Coronary artery (tissue), 2 donors: ENCODE measurements at places on chromosomes 2 and 18.

DNA sequence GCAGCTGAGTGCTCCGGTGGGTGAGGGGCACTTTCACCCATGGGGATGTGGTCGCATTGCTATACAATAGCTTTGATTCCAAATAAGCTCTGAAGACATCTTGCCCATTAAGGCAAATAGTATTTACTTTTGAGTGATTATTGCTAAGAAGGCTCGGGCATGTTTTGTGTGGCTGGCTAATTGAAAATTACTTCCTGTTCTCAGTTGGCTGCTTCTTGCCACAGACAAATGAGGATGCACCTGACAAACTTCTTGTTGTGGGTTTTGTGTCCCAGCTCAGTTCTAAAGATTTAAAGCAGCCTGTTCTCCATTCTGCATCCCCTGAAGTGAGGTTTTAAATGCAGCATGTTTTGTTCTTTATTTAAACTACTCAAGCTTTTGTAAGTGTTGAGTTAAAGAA lies 88.3 kb downstream of the KCNS3 start:
- DNase-seq, result no peak

DNA sequence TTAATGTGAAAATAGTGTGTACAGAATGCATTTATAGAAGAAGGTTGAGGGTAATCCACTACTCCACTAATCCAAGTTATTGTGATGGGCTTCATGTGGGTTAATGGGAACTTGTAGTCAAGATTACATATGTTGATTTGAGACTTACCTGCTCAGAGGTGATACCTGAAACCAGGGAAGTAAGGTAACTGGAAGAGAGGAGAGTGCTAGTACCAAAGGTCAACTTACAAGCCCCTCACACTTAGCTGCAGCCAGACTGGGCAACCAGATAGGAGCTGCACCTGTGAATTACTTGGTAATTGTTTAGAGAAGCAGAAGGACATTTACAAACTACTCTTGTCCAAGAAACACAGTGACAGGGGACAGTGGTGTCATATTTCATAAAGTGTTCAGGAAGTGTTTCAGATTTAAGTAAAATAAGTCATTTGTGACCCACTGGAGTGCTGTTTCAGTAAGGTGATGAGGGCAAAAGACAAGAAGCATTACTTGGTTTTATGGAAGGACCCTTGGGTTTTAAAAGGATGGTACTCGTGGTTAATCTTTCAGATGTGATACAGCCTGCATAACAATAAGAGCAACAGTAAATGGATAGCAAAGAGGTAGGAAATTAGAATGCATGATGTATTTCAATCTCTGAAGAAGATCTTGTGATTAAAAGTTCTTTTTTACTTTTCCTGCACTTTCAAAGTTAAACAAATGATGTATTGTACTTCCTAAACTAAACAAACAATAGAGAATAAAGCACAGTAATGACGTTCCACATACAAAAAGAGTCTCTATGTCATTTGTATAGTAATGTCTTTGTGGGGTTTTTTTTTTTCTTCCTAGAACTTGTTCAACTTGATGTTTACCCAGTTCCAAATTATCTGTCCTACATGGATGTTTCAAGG lies 189.3 kb downstream of the PHLPP1 start:
- DNase-seq, result no peak

DNA sequence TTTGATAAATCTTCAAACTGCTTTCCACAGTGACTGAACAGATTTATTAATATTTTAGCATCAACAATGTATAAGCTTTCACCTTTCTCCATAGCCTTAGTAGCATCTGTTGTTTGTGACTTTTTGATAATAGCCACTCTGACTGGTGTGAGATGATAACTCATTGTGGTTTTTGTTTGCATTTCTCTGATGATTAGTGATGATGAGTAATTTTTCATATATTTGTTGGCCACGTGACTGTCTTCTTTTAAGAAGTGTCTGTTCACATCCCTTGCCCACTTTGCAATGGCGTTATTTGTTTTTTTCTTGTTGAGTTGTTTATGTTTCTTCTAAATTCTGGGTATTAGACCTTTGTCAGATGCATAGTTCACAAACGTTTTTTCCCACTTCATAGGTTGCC lies 952.9 kb downstream of the TRIB2 start:
- no peak for DNase-seq

DNA sequence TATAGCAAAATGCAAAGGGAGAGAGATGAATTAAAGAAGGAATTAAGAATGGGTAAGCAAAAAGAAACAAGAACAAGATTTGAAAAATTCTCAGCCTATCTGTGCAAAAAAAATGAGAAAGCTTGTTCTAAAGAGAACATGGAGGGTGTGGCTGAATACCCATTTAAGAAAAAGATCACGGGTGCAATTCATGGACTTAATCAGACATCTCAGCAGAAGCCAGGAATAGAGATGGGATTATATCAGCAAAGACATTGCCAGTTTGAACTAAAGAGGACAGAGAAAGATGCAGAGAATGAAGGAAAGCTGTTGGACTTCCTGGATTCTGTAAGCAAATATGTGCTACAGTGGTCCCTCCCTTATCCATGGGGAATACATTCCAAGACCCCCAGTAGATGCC lies 115.6 kb downstream of the RTTN start:
- DNase-seq, result no peak

DNA sequence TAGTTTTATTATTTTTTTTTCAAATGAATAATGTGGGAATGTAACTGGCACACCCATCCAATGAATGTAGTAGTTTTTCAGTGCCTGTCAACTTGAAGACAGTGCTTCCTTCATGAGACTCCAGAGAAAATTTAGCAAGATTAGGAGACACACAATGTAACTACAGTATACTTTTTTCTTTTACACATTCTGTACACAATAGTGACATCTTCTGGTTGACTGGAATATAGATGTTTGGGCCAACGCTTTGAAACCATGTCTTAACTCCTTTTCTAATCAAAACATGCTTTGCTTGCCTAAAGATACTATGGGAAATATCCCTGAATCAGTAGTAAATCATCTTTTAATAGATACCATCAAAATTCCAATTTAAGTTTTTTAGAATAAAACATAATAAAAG lies 229.5 kb upstream of the ZC3H15 start:
- no peak for DNase-seq

- no peak for DNase-seq
Observed at GRCh38 chr2:177249038-177249437, 15.5 kb downstream of the NFE2L2 start.

DNA sequence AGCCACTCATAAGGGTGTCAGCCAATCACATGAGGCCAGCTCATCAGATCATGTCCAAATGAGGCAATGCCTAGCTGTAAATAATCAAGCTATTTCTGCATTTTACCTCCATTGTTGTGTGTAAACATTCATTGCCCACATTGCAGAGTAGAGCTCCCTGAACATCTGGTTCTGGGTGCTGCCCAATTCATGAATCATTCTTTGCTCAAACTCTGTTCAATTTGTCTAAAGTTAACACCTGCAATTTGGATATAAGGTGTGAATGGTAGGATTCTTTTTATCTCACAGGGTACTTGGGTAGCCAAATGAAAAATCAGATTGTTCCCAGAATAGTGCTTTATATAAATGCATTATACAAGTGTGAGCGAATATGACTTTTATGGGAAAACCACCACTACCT lies 345.5 kb upstream of the NT5C1B start:
- no peak for DNase-seq

GRCh38 chr2:23524261-23524706 lies 139.3 kb downstream of the KLHL29 start:
- DNase-seq, result no peak

- no peak for DNase-seq
Observed at GRCh38 chr2:55616551-55617174, 759 bp downstream of the PPP4R3B start.

- no peak for DNase-seq
Observed at GRCh38 chr2:38115216-38116032, 39.5 kb upstream of the CYP1B1 start.

DNA sequence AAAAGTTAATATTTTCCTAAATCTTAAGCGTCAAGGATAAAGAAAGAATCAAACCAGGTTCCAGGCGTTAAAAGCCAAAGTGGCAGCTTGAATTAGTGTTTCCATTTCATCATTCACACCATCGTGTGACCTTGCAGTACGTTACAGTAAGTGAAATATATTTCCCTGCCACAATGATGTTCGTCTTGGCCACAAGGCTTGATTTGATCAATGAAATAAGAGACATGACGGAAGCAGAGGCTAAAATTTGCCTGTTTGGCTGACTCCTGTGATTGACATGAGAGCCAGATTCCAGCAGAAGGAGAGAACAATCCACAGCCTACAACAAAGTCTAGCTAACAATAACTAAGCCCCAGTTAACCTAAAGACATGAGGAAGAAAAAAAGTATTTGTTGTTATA lies 62.0 kb downstream of the ASXL2 start:
- no peak for DNase-seq

- DNase-seq, result no peak
Observed at GRCh38 chr2:143217512-143218115, 88.4 kb downstream of the ARHGAP15 start.

DNA sequence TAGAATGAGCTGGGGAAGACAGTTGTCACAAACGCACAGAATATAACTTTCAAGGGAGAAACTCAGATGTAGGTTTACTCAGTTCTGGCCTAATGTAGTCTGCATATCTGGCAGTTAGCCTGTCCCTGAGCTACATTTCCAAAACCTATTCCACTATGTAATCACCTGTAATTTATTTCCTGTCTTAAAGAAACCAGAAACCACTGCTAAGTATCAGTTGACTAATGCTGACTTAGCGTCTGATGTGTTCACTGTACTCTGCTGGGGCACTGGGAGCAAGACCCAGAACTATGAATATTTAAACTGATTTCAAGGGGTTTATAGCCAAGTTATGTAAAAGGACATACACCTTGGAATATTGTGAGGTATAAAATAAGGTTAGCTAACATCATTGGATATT lies 1995.2 kb upstream of the PIK3C3 start:
- DNase-seq, result no peak

- no peak for DNase-seq
Observed at GRCh38 chr2:212816267-212816666, 277.7 kb upstream of the ERBB4 start.

DNA sequence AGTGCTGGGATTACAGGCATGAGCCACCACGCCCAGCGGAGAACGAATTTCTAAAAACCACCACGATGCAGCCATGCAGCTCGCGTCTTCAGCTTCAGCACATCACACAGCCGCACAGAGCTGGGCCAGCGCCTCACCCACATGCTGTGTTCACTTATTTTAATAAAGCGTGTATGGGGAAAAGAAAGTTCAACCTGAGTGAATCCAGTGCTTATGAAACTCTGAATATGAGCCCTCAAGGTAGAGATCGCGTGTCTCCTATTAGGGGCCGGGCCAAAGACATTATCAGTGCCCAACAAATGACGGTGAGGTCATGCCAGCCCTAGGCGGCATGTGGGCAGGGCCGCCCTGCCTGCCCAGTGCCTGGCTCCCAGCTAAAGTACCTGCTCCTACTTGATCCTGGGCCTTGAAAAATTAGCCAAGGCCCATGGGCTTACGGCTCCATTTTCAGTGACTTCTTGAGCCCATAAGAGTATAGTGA lies 44.3 kb downstream of the SPRED2 start:
- DNase-seq, result no peak

DNA sequence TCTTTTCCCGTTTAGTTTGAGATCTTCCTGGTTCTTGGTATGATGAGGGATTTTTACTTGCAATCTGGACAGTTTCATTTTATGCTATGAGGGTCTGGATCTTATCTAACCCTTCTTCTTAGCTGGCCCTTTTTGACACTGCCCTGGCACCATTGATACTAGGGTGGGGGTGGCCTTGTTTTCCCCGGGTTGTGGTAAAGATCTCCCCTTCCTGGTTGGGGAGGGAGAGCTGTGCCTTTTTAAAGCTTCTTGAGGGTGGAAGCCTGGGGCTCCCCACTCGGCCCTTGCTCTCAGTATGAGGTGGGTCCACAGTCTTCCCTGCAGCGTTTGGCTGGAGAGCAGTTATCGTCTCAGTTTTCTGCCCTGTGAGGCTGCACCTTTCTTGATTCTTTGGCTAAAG lies 66.1 kb downstream of the ASB1 start:
- no peak for DNase-seq

DNA sequence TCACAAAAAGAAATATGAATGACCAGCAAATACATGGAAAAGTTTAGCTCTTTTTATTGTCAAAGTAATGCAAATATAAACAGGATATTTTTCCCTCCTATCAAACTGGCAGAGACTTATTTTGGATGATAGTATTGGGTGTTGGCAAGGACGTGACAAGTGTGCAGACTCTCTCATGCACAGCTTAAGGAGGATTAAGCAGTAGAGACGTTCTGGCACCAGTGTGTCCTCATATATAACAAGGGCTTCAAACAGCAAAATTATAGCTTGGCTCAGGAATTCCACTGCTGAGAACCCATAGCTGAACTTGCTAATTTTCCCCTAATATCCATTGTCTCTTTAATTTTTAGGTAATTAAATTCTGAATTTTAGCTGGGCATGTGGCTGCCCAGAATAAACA lies 114.4 kb downstream of the FAM124B start:
- DNase-seq, result no peak

GRCh38 chr2:112092286-112093041 lies 37.4 kb downstream of the TMEM87B start:
- DNase-seq, result no peak

- DNase-seq, result no peak
Observed at GRCh38 chr2:44364604-44365003, 2.9 kb downstream of the CAMKMT start.

DNA sequence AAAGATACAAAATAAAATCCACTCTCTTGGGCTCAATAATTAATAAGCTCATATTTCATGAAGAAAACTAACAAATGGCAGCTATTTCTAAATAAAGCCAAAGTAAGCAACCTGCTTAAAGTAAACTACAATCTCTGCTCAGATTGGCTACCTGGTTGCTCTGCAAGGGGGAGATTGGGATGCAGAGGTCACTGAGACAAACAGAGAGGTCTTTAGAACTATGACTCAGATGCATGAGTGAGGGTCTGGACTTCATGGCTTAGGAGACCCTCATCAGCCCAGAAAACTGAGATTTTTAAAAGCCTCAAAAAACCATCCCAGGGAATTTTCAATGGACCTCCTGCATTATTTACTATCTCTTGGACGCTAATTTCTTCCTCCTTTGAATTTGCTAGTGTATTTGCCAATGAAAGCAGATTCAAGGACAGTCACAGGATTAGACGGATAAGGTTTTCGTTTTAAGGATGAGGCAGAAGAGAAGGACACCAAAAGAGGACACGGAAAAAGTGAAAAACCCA lies 17.4 kb downstream of the CYTIP start:
- no peak for DNase-seq

- no peak for DNase-seq
Observed at GRCh38 chr18:31598021-31598805, 6.5 kb downstream of the TTR start.

GRCh38 chr18:3596637-3597384 lies 146.8 kb downstream of the TGIF1 start:
- no peak for DNase-seq

DNA sequence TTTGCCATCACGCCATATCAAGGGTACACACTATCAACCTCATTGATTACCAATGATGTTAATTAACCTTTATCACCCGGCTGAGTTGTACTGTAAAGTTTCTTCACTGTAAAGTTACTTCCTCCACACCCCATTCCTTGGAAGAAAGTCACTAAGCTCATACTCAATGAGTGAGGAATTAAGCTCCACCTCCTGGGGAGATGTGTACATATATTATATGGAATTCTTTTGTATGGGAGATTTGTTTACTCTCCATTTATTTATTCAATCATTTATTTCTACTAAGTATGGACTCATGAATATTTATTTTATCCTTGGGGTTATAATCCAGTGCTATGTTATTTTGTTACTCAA lies 56.8 kb downstream of the C2orf74 start:
- no peak for DNase-seq
